HuH-7.5 (cell line): ENCODE measurements at places on chromosomes 2 and 18.

DNA sequence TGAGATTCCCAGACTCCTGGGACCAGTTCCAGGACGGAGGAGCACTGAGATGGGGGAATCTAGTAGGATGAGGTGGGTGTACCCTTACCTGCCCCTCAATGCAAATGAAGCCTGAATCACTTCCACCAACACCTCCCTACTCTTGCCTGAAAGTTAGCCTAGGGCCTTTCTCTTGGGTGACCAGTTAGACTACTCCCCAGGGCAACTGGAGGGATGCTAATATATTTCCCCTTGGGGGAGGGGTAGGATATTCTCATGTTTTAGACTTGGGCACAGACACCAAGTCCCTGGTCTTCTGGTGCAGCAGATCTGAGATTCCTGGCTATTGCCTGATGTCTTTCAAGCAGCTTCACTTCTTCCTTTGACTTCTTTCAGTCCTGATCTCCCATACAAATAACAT lies 334.5 kb downstream of the ALK start:
- no peak for DNase-seq

DNA sequence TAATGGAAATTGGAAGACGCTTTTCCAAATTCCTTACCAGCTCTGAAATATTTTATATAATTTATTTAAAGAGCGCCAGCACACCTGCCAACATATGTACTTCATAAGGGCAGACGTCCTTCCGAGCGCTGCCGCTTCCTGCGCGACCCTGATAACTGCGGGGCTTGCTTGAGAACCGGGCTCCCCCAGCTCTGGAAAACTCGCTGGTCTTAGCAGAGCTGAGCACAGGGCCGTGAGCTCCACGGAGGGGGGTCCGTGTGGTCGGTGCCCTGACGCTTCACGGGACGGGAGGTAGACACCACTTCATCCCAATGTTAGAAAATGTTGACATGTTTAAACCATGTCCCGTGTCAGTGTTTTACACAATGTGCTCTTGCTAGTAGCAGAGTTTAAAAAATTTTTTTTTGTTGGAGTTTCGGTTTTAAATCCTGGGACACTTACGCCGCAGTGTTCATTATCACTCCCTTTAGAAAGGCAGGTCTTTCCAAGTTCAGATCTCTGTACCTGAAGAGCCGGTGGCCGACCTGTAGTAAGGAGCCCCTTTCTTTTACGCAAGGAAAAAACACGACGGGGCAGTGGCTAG lies 1.6 kb downstream of the NFATC1 start:
- DNase-seq: no peak

DNA sequence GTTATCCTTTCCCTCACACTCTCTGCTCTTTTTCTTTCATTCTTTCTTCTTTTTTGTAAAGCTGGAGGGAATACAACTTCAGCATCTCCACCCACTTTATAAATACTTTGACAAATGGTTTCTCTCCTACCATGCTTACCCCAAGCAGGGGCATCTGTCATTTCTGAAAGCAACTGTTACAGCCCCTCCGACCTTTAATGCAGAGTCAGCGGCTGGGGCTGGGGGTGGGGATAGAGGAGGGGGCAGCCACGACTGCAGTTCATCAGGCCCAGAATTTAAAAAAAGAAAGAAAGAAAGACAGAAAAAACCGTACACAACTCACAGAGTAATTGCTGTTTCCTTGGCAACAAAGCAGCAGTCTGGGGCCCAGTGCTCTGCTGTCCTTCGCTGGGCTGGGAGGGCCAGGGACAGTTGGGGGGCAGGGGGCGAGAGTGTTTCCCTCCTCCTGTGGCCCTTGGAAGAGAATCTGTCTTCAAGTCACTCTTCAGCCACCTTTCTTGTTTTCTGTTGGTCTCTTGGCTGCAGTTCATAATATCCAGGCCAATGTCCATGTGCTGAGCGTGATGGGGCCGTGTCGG lies 53.8 kb downstream of the CELF4 start:
- no peak for DNase-seq

DNA sequence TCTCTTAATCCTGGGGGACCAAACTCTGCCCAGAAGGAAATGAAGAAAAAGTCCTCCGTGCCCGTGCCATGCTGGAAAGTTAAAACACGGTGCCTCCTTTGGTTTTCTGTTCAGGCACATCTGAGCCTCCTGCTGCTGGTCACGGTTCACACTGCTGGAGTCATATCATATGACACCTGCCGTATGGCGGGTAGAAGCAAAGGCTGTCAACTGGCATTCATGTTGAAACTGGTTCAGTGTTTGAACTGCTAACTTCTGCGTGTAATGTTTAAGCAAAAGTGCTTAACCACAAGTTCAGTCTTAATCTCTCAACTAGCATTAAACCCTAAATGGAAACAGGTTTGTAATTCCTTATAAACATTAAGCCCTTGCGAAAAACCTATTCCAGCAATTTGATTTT lies 3.1 kb downstream of the STK39 start:
- DNase-seq: no peak

- DNase-seq: no peak
These were observed 51.2 kb downstream of the SLC14A2 start for GRCh38 chr18:45666520-45666919.

GRCh38 chr2:112686348-112687217 lies 34.2 kb upstream of the NT5DC4 start:
- DNase-seq: no peak

DNA sequence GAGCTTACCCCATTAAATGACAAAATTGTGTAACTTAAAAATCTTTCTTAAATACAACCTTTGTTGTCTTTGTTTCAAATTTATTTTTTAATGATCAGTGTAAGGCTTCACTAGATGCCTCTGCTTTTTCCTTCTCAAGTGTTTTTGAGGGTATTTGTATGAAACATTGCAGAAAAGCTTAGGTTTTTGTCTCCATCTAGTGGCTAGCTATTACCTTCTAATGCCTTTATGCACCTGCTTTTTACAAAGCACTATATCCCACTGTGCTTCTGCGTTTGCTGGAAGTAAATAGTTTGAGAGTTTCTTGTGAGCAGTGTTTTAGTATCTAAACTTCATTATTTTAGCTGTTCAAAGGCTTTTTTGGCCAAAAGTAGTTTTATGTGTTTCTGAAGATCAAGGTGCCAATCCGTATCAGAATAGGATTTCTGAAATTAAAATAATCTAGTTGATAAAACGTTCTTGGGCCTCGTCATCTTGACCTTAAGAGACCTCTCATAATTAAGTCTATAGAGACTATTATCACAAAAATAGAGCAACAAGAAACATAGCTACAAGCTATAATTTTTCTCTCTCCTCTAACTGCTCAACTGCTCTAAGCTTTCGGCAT lies 47.0 kb downstream of the IWS1 start:
- peak; percentile 34 for DNase-seq

- no peak for DNase-seq
These were observed 3.3 kb downstream of the ITGA6 start for GRCh38 chr2:172430678-172431077.

GRCh38 chr2:107215401-107216350 lies 329.7 kb upstream of the ST6GAL2 start:
- DNase-seq: no peak

GRCh38 chr2:200405599-200406298 lies 99.3 kb downstream of the SPATS2L start:
- DNase-seq: peak; percentile 42

- no peak for DNase-seq
These were observed 252.6 kb downstream of the TTC32 start for GRCh38 chr2:19649142-19649541.

DNA sequence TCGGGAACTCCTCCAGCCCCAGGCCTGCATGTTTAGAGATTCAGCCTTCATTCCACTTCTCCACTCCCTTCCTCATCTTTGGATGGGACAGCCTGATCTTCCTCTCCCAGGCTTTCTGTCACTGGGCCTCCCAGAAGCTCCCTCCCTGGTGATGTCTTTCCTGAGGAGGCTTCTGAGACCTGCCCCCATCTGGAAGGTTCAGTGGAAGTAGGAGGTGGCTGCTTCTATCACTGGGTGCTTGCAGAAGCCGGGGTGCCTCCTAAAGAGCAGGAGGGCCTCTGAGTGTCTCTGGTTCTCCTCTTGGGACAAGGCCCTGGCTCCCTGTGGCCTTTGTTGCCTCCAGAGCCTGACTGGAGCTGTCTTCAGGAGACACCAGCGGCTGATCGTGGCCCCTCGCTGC lies 108.7 kb downstream of the CELF4 start:
- DNase-seq: no peak

- no peak for DNase-seq
These were observed 30.2 kb upstream of the LONRF2 start for GRCh38 chr2:100352521-100352920.

GRCh38 chr2:73268830-73269685 lies 15.2 kb downstream of the FBXO41 start:
- DNase-seq: no peak

- peak; percentile 87 for DNase-seq
These were observed at the start of gene SLC25A12 for GRCh38 chr2:171893824-171894611. Gene SLC25A12 (minus strand): TSS chr2:171894244. CDS start chr2:171894214, 30 bp downstream.

- DNase-seq: no peak
These were observed 12.1 kb upstream of the GBX2 start for GRCh38 chr2:236180076-236180816.

GRCh38 chr2:201882353-201883090 lies 76.2 kb downstream of the CDK15 start:
- no peak for DNase-seq

- DNase-seq: no peak
These were observed 28.7 kb upstream of the MARCO start for GRCh38 chr2:118913131-118913802.
